ENCODE measurements at places on chromosomes 3 and 15. TPM values are rescaled to one million over a fixed set of nuclear protein-coding genes. Genes with fewer than 3 reads are reported as not detected.

Gene GCHFR
- total RNA-seq = 13.7 TPM

Gene RRP9
- 19.3 TPM for total RNA-seq

Gene TEX9
- 1.9 TPM for total RNA-seq

DNA sequence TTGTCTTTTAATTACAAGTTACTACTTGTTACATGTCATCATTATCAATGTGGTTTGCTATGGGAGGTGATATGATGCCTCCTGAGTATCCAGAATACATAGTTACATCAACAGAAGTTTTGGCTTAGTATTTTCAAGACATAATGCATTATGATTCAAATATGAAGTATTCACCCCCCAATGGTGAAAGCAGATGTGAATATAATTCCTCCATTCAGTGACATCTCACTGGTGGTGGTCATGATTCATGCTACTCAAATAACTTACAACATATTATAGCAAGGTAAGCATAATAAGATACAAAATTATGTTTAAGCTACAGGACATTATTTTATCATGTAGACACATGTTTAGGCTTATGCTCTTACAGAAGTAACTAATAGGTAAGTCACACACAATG is 34.9 kb upstream of the TTBK2 start:
- H3K27ac ChIP-seq = no peak overlapping the region
- no peak for DNase-seq
- H3K4me3 ChIP-seq = no peak overlapping the region
- no peaks in the 10 kb centered on the region for H3K27me3 ChIP-seq
- H3K36me3 ChIP-seq = peaks cover 75% of the 10 kb centered on the region
- H3K4me1 ChIP-seq = no peaks in the 10 kb centered on the region

GRCh38 chr3:45987368-45988291 is 8.0 kb downstream of the FYCO1 start:
- H3K4me3 ChIP-seq = no peak overlapping the region
- peak overlapping the region; percentile 39 for H3K27ac ChIP-seq
- no peak for DNase-seq
- H3K4me1 ChIP-seq = peaks cover 63% of the 10 kb centered on the region
- H3K36me3 ChIP-seq = peaks cover 46% of the 10 kb centered on the region
